ENCODE measurements at places on chromosomes 13 and 19.

- DNase-seq, result no peak
These were observed 25.2 kb downstream of the IPO5 start for GRCh38 chr13:97978651-97979050.

DNA sequence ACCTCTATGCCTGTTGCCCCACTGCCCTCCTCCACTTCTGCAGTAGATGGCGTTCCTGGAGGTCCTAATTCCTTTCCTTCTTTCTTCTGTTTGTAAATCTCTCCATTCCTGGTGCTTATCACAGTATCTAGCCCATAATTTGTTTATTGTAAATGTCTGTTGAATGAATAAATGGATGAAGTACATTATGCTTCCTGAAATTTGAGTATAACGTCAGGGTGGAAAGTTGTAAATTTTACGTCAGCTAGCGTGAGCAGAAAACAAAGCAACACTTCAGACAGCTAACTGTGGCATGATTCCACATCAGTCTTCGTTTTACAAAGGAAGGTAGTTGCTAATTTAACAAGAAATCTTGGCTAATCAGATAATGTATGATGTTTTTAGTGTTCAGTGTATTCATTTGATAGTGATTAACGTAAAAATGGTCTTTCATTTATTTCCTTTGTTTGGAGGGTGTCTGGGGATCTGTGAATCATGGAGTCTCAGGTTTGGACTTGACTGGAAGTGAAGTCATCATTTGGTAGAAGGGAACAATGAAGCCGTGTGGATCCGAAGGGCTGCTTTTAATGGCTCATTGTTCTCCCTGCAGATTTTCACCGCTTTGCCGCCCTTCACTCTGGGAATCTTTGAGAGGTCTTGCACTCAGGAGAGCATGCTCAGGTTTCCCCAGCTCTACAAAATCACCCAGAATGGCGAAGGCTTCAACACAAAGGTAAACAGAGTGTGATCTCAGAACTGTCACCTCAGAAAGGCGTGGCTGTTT lies 215.1 kb downstream of the SHISA2 start:
- no peak for DNase-seq

GRCh38 chr19:55495646-55496349 lies 7.6 kb downstream of the SSC5D start:
- no peak for DNase-seq

- no peak for DNase-seq
These were observed 4.9 kb downstream of the AP1M1 start for GRCh38 chr19:16202320-16203255.

- DNase-seq, result no peak
These were observed 7.1 kb downstream of the SPRED3 start for GRCh38 chr19:38395381-38396114.

- DNase-seq, result no peak
These were observed 356.8 kb downstream of the RFC3 start for GRCh38 chr13:34174671-34175145.

DNA sequence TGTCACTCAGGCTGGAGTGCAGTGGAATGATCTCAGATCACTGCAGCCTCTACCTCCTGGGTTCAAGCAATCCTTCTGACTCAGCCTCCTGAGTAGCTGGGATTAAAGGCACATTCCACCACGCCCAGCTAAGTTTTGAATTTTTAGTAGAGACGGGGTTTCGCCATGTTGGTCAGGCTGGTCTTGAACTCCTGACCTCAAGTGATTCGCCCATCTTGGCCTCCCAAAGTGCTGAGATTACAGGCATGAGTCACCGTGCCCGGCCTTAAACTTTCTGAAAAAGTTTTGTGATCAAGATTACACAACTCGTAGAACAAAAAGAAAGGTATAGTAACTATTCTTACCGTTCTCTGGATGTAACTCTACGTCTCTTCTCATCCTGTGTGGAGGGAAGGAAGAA lies 21.2 kb downstream of the DNMT1 start:
- DNase-seq, result no peak

- DNase-seq, result no peak
These were observed 37.2 kb downstream of the SIGLEC7 start for GRCh38 chr19:51179256-51179655.

DNA sequence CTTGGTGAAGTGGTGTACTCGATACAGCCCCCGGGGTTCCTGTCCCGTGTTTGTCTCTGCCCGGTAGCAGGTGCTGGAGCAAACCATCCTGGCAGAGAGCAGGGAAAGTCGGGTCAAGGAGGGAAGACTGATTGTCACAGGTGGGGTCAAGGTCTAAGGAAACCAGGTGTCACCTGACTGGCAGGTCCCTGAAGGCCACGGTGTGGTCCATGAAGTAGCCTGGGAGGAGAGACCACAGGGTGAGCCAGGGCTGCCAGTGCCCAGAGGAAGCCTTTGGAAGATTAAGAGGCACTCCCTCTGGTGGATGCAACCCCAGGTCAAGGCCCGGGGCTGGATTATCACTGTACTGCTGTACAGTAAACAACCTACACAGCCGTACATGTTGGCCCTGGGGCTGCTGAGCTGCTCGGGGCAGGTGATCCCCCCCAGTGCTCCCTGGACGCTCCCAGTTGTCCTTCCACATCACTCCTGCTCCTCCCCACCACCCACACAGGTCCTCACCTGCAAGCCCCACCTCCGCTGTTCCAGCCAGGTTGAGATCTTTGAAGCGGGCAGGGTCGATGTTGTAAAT lies 6.0 kb upstream of the CCER2 start:
- DNase-seq, result no peak

GRCh38 chr19:42480335-42481095 lies 37.8 kb upstream of the CXCL17 start:
- no peak for DNase-seq

DNA sequence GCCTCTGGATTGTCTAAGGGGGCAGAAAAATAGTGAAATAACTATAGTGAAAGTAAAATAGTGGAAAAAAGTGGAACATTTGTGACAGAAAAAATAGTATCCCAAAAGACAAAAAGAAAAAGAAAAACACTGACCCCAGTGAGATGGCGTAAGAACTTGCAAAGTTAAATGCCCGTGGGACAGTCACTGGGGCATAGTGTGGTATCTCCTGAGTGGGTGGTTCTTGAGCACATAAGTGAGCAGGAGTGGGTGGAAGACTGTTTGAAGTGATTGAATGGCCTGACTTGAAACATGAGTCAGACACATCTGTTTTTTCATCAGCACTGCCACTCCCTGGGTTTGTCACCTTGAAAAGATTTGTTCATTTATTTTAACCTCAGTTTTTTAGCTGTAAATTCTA lies 2.5 kb downstream of the ZNF430 start:
- DNase-seq, result no peak

GRCh38 chr13:46179491-46179908 lies 2.5 kb downstream of the LCP1 start:
- DNase-seq, result no peak

DNA sequence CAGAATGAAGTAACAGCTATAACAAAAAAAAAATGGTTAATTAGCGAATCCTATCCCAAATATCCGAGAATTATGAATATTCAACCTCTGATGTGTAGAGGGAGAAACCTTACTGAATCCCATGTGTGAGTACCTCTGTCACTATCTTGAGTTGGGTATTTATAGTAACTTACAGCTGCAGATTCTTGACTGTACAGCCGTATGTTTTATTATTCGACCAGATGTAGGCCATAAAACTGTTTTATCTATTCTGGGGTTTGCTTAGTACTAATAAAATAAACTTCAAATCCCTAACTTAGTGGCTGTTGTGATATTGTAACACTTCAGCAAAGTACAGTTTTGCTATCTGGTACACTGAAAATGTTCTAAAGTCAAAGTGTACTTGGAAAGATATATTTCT lies 120.0 kb downstream of the EFNB2 start:
- DNase-seq, result no peak

DNA sequence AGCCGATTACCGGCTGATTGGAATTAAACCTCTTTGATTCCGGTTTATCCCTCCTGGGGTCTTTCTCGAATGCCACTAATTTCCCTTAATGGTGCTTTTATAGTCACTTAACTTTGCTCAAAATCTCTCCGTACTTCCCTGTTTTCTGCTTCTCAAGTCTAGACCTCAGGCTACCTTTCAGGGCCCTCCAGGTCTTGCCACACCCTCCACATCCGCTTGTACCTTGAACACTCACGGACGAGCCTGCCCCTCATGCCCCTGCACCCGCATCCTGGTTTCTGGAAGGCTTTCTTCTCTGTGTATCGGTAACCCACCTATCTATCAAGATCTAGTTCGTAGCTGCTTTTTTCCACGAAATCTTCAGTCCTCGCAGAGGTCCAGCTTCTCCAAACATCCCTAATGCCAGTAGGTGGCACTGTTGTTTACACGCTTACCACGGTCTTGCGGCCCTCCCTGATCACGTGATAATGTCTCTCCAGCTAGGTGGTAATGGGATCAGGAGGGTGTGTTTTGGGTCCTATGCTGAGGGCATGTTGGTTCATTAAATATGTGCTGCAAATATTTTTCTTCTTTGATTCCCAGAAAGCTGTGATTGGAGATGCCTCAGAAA lies 13.8 kb downstream of the ATP12A start:
- no peak for DNase-seq

DNA sequence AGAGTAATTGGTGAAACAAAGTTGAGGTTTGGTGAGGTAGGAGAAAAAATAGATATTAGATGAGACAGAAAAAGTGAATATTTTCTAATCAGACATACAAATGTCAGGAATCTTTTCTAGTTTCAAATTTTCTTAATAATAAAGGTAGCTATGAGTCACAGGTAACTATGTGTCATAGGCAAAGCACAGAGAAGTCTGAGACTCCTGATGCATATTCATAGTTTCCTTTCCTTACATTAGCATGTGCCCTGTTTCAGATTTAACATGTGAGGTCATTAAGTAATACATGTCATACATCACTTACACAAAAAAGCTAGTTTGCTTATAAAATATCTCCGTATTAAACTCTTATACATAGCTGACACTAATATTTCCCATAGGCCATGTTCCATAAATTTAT lies 1141.3 kb upstream of the PCDH20 start:
- no peak for DNase-seq

GRCh38 chr13:81302125-81302524 lies 961.2 kb upstream of the SPRY2 start:
- no peak for DNase-seq

DNA sequence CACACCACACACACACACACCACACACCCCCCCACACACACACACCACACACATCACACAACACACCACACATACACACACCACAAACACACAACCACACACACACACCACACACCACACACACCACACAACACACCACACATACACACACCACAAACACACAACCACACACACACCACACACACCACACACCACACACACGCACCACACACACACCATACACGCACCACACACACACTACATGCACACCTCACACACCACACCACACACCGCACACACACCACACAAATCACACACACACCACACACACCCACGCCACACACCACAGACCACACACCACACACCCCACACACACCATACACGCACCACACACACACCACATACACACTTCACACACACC lies 83.5 kb downstream of the ZNF557 start:
- DNase-seq, result no peak

- DNase-seq, result no peak
These were observed 198.7 kb downstream of the KCTD12 start for GRCh38 chr13:76687467-76687866.

DNA sequence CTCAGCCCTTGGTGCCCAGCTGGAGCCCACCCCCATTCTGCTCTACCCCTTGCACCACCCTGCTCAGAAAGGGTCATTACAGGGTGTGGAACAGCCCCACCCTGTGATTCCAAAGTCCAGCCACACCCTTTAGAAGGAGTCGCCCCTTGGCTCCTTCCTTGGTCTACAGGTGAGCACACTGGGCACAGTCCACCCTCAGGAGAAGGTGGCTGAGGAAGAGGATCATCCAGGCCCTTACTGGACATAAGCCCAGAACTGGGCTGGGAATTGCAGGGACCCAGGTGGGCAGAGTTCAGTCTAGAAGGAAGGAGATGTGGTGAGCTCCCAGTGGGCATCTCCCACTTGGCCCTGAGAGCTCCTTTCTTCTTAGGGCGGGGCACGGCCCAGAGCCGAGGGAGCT lies 8.6 kb downstream of the SLC46A3 start:
- no peak for DNase-seq

- no peak for DNase-seq
These were observed 284.5 kb downstream of the FGF14 start for GRCh38 chr13:102117175-102117831.

GRCh38 chr13:100234524-100235136 lies 145.7 kb downstream of the PCCA start:
- no peak for DNase-seq

DNA sequence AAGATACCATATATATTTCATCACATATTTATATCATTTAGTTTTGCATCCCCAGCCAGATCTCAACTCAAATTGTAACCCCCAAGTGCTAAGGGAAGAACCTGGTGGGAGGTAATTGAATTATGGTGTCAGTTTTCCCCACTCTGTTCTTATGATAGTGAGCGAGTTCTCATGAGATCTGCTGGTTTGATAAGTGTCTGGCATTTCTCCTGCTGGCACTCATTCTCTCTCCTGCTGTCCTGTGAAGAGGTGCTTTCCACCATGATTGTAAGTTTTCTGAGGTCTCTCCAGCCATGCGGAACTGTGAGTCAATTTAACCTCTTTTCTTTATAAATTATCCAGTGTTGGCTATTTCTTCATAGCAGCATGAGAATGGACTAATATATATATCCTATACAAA lies 462.5 kb upstream of the SLITRK5 start:
- no peak for DNase-seq

DNA sequence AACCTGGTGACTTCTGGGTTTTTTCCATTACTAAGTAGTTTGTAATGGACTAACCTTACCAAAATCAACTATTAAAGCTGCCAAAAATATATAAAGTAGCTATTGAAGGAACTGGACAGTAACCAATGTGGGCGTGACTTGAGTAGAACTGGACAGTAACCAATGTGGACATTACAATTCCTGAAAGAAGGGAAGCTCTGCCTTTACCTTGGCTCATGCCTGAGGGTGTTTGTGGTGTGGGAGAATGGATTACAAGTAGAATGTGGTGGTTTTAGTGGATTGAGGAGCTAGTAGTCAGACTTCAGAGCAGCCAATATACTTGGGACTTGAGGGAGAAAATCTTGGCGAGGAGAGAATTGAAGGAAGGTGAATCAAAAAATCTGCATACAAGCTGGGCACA lies 17.5 kb downstream of the LRRC63 start:
- DNase-seq, result no peak

DNA sequence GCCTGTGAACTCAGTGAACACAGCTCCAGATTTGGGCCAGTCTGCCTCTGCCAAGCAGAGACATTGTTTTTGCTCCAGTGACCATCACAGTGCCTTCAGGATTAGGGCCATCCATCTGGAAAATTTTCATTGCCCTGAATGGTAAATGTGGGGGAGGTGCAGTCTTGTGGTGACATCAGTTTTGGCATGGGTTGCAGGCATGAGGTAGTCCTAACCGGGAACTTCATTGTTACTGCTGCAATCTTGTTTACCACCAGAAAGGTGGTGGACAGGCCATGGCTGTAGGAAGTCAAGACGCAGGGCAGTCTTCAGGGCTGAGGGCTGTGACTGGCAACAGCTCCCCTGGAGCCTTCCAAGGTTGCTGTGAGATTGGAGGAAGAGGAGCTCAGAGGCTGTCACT lies 55.2 kb downstream of the SPATA13 start:
- no peak for DNase-seq

DNA sequence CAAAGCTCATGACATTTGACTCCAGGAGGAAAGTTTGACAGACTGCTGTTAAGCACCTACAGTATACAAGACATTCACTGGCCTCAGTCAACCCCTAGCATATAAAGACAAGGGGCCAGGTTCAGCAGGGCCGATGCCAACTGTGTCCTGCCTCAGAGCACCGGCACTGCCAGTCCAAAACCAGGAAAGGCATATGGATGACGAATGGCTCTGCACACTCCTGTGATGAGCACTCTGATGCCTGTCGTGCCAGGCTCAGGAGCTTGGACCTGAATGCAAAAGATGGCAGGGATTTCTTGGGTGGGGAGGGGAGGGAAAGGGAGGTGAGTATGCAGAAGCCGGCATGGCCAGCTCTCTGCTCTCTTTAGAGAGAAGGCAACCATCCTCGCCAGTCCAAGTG lies 38.9 kb downstream of the COL4A1 start:
- no peak for DNase-seq
